Activated T-cell treated with anti-CD3 and anti-CD28 coated beads, Interleukin-2, amount 50 U/mL, for 72 hours (primary cell): ENCODE measurements at places on chromosomes 3 and 15. TPM values are rescaled to one million over a fixed set of nuclear protein-coding genes. Genes with fewer than 3 reads are reported as not detected.

DNA sequence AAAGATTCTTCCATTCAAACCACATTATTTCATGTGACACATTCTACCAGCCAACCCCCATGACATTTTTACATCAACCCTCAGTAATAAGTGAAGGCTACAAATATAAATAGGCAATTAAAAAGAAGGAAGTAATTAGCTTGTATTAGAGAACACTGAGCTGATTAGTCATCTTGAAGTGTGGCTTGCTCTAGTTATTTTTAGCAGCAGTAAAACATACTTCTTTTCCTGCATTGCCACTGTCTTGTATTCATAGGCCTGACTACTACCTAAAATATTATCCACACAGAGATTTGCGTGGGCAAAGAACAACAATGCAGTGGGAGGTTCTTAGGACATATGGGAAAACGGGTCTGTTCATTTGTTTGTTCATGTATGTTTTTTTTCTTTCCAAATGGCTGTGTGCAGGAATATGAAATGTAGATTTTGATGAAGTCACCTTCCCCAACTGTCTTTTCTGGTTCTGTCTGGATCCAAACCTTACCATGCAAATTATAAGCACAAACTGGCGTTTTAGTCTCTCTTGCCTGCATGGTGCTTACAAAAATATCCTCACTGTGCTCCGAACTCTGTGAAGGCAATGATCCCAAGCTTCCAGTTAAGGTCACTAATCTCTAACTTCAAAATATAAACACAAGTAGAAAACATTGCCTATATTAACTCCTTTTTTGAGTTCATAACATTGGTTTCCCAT, 31.5 kb upstream of the TM4SF4 start:
- DNase-seq: no peak

DNA sequence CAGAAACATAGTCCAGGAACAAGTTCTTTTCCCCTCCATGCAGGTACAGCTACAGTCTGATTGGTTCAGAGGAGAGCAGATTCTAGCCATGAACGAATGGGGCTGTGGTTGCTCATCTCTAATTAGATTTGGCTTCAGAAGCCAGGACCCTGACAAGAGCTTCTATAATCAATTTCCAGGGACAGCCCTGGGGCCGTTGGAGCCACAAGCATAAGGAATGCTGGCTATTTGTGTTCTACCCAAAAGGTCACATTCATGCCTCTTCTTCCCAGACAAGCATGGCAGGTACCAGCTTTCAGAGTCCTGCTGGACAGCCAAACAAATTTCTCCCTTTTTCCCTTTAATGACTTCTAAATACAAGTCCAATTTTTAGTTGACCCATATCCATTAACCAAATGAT, 215.5 kb upstream of the LRTM1 start:
- DNase-seq: no peak

Gene LRRC49
- total RNA-seq: 2.2 TPM

DNA sequence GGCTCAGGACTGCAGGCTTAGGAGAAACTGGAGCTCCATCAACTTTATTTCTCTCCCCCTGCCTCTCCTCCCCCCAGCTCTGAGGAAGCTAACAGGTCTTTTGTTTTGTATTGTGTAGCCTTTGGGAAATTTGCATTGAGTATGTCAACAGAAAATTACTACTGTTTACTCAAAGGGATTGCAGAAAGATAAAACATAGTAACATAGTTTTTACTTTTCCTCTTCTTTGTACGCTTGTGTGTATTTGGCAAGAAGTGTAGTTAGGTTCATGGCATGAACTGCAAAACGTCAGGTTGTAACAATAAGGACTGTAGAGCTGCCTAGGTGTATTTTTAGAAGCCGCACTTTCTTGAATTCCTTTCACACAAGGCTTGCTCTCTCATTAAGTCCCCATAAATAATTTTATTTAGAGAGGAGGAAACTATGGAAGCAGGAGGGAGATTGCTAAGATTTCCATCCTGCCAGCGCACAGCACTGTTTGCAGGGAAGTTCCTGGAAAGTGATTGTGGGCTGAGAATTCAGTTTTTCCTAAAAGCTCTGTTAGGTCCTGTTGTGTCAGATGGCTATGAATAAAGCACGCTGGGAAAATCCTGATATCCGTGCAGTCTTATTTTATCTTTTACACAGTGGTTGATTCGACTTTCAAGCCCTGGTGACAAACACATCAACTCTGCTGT, 21.1 kb upstream of the SATB1 start:
- no peak for DNase-seq

GRCh38 chr15:69612112-69612511, 159.5 kb downstream of the RPLP1 start:
- DNase-seq: no peak

Gene GPR149
- total RNA-seq: not detected

Gene MKRN2
- 32.4 TPM for total RNA-seq

Gene TBC1D21
- not detected for total RNA-seq

Gene CPNE4
- total RNA-seq: 0.17 TPM
